NCI-H460 (cell line): ENCODE measurements at places on chromosomes 5 and 9. TPM values are rescaled to one million over a fixed set of nuclear protein-coding genes. Genes with fewer than 3 reads are reported as not detected.

GRCh38 chr5:77425998-77426659 is 66.0 kb downstream of the WDR41 start:
- no peak for DNase-seq

DNA sequence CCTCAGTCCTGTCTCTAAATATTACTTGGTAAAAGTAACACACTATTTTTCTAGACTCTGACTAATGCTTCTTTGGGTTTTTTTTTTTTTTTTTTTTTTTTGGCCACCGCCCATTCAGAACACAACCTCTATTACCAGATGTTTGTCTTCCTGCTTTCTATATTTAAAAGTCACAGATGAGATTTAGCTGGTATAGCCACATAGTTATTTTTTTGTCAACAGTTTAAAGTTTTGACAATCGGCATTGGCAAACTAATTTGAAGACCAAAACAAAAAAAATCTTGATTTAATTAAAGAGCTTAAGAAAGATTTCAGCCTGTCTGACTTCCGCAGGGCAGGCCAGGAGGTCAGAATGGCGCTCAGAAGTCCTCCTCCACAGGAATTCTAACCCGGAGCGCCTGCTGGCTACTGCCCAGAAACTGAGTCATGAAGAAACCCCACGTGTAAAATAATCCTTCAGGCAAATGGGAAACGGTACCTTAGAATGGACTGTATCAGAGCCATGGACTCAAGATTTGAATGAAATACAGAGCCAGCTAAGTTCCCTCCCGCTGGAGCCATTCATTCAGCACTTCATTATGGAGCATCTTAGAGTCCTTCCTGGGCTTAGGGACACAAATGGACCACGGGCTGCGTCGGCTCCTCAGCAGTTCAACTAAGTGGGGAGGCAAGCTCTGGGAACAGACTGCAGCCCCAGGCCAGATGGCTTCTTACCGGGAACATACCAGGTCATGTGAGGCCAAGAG is 55.6 kb downstream of the PTPDC1 start:
- peak; percentile 65 for DNase-seq

GRCh38 chr9:133733796-133734533 is 4.2 kb downstream of the SARDH start:
- DNase-seq = no peak

DNA sequence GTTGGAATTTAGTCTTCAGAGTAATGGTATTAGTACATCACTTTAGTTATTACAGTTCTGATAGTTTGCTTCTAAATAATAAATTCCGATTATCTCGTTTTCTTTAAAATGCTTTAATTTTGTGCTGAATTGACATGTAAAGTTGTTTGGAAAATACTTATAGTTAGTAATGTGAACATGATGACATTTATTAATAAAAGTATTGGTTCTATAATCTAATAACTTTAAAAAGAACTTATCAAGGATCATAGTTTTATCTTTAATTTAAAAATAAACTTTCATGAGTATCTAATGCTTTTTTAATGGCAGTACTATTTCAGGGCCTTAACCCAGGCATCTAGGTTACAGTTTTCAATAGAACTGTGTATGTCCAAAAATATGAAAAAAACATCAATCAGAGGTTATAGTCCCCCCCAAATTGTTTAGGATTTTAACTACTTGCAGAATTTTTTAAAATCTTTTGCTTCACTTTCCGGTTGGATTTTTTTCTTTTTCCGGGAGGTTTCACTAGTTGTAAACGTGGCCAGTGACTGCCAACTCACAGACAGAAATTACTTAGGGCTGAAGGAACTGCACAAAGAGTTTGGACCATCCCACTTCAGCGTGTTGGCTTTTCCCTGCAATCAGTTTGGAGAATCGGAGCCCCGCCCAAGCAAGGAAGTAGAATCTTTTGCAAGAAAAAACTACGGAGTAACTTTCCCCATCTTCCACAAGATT is 680 bp downstream of the GPX8 start:
- peak; percentile 79 for DNase-seq

GRCh38 chr5:96687812-96688453 is 25.8 kb downstream of the CAST start:
- peak; percentile 61 for DNase-seq

GRCh38 chr9:136398286-136398685 is 1.7 kb downstream of the SNAPC4 start:
- no peak for DNase-seq

- no peak for DNase-seq
Observed at GRCh38 chr5:109326919-109327318, 82.9 kb downstream of the PJA2 start.

GRCh38 chr5:63398346-63398745 is 563.9 kb downstream of the HTR1A start:
- no peak for DNase-seq

Gene NIM1K
- total RNA-seq = 0.55 TPM in 1 of 2 replicates, not detected in the other

Gene FAM221B
- total RNA-seq = not detected in 2 replicates

Gene CCDC187
- 0.05 and 0.09 TPM in 2 replicates for total RNA-seq
